ENCODE measurements at places on chromosomes 1 and 21. TPM values are rescaled to one million over a fixed set of nuclear protein-coding genes. Genes with fewer than 3 reads are reported as not detected.

PADI2 gene
- 4.3 TPM for total RNA-seq

SMYD2 gene
- 37.2 TPM for total RNA-seq

DNA sequence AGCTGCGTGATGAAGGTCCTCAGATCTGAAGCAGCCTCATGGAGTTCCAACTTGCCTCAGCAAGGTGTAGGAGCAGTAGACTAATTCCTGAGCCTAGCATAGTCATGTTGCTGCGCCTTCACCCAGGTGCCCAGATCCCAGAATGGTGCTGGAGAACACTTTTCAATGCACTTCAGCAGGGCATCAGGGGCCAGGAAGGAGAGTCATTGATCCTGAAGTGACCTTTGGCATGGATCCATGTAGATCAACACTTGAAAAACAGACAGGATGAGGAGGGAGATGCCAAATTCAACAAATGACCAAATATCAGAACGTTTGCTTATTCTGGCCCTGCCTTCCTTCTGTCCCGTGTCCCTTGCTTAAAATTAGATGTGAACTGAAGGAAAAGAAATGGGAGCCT, 91.9 kb downstream of the LEPR start:
- DNase-seq, result no peak
- peaks cover 11% of the 10 kb centered on the region for H3K4me1 ChIP-seq
- H3K4me3 ChIP-seq, result no peak overlapping the region
- no peak overlapping the region for H3K27ac ChIP-seq
- no peaks in the 10 kb centered on the region for H3K36me3 ChIP-seq

PDZK1 gene
- total RNA-seq, result 1.6 TPM

DNA sequence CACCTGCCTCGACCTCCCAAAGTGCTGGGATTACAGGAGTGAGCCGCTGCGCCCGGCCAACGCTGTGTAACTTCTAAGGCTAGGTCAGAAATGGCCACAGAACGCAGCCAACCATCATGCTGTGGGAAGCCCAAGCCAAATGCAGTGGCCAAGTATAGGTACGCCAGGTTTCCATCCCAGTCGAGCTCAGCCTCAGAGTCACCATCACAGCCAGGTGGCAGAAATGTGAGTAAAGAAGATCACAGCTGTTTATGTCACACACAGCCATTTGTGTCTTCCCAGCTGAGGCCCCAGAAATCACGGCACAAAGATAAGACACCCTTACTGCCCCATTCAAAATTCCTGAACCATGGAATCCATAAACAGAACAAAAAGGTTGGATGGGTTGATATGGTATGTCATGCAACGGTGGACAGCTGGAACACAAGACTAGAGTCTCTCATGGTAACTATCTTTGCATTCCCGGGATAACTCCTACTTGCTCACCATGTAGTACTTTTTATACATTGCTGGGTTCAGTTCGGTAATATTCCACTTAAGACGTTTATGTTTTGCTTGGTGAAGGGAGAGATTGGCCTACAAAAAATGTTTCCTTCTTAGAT, 84.3 kb downstream of the SLC45A1 start:
- H3K27ac ChIP-seq, result no peak overlapping the region
- peak; percentile 22 for DNase-seq
- H3K36me3 ChIP-seq, result peaks cover 51% of the 10 kb centered on the region
- no peak overlapping the region for H3K4me3 ChIP-seq
- peaks cover under 1% of the 10 kb centered on the region for H3K4me1 ChIP-seq

DNA sequence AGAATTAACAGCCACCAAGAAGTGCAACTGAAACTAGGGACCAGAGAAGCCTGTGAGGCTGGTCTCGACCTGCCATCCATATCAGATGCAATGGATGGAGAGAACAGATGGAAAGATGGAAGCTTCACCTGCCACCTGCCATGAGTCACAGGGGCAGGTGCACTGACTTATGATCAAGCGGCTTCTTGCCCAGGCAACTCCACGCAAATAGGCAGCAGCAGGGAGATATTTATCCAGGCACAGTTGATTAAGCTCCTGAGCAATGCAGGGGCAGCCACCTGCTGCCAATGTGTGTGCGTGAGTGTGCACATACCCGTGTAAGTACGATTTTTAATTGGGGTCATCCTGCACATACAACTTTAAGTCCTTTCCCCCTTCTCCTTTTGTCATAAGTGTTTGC, 174.2 kb downstream of the PTPRU start:
- H3K4me1 ChIP-seq, result peaks cover 5% of the 10 kb centered on the region
- no peak overlapping the region for H3K4me3 ChIP-seq
- no peak overlapping the region for H3K27ac ChIP-seq
- H3K27me3 ChIP-seq, result no peaks in the 10 kb centered on the region
- no peaks in the 10 kb centered on the region for H3K36me3 ChIP-seq
- DNase-seq, result no peak

WNT2B gene
- 0.15 TPM for total RNA-seq

- DNase-seq, result no peak
- peaks cover 8% of the 10 kb centered on the region for H3K36me3 ChIP-seq
- H3K27ac ChIP-seq, result no peak overlapping the region
- H3K4me1 ChIP-seq, result no peaks in the 10 kb centered on the region
- no peak overlapping the region for H3K4me3 ChIP-seq
Measured at GRCh38 chr1:113898241-113898814, 6.3 kb downstream of the AP4B1 start.

PCP4 gene
- 15.8 TPM for total RNA-seq

- H3K27ac ChIP-seq, result no peak overlapping the region
- peak; percentile 16 for DNase-seq
- H3K36me3 ChIP-seq, result no peaks in the 10 kb centered on the region
- H3K4me1 ChIP-seq, result no peaks in the 10 kb centered on the region
- no peaks in the 10 kb centered on the region for H3K27me3 ChIP-seq
Measured at GRCh38 chr1:73674945-73675561, 522.9 kb downstream of the LRRIQ3 start.
